ENCODE measurements at places on chromosomes 5 and 9.
A peak's percentile ranks its signal among the peaks of the same experiment; 100 is the strongest.

DNA sequence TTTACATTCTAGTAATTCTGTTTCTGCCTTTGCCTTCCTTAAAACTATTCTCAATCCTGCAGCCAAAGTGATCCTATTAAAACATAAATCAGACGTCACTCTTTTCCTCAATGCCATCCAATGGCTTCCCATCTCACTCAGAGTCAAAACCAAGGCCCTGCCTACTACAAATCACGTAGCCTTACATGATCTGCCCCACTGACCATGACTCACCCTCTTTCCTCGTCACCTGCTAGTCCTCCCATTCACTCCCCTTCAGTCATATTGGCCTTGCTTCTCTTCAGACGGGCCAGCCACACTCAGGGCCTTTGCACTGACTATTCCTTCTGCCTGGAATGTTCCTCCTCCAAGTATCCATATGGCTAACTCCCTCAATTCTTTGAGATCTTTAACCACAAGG is 39.0 kb upstream of the DMXL1 start:
- no peak for DNase-seq

DNA sequence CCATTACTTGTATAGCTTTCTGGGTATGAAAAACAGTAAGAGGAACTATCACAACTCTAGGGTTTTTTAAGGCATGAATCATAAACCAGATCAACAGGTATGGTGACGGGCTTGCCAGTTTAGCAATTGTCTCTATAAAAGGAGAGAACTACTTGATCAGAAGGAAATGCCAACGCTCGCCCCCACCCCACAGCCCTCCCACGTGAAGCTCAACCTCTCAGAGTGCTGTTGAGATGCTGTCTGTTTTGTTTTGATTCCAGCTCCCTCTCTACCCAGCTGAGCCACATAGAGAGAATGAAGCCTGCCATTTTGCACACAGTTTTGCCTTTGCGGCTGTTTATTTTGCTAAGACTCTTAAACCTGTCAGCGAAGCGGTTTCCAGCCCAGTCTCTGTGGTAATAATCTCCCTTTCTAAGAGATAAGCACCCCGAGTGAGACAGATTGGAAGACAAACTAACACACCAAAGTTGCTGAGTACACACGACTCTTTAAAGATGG is 257.9 kb upstream of the ANKRD55 start:
- no peak for DNase-seq

DNA sequence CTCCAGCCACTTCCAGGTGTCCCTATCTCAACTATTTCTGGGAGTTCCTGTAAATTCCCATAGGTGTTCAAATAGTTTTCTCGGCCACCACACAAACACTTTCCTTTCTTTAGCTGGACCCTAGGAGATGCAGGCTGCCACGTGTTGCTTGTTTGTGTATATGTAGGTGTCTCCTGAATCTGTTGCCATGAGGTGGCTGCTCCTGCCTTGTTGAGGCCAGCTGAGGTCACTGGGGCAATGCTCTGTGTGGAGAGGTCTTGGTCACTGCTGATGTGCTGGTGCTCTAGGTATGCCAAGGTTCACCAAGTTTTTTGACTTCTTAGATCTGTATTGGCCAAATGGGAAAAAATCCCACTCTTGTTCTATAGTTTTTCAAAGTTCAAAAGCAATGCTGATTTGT is 132.5 kb upstream of the CHD1 start:
- no peak for DNase-seq

DNA sequence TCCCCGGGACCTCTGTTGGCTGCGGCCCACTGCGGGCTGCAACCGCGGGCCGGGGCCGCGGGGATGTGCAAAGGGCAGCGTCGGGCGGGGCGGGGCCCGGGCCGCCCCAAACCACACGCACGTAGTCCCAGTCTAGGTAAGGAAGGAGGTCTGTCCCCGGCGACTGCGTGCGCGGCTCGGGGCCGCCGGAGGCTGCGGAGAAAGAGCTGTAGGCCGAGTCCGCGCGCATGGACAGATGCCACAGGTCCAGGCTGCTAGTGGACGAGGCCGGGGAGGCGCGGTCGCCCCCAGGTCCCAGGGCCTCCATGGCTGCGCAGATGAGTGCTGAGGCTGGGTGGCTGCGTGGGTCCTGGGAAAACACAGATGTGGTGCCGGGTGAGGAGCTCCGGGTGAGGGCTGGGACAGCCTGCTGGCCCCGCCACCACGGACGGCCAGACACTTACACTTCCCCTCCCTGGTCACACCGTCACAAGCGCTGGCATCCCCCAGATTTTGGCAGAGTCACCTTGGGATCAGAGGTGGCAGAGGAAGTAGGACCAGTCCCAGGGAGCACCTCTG is 4.5 kb downstream of the SHROOM1 start:
- no peak for DNase-seq

- no peak for DNase-seq
These were observed 214.1 kb upstream of the MEF2C start for GRCh38 chr5:89097103-89097502.

- DNase-seq = no peak
These were observed 576 bp downstream of the MAP1B start for GRCh38 chr5:72107901-72108201.

DNA sequence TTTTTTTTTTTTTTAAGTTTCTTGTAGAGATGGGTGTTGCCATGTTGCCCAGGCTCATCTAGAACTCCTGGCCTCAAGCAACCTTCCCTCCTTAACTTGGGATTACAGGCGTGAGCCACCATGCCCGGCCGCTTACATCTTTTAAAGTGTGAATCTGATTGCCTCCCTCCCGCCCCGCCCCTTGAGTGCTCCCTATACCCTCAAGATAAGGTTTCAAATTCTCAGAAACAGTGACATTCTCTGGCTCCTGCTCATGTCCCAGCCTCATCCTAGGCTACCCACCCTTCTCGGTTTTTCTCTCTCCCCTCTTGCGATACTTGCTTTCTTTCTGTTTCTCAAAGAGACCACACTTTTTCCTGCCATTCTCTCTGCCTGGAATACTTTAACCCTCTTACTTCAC is 12.4 kb downstream of the MORN5 start:
- DNase-seq = no peak

DNA sequence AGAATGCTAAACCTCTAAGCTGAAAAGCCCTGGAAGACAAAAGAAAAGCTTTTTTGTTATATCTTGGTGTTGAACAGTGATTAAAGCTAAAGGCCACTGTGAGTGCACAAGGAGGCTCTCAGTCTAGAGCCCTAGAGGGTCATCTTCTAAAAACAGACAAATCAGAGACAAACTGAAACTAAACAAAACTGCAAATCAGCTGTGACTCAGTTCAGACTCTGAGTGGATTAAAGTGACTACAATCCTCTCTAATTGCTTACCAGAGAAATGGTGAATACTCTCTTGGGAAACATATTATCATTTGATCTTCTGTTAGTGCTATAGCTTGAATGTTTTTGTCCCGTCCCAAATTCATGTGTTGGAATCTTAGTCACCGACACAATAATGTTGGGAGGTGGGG is 491.9 kb downstream of the CDH18 start:
- no peak for DNase-seq

- DNase-seq = peak; percentile 86
These were observed 185.8 kb downstream of the CDK5RAP2 start for GRCh38 chr9:120394058-120394669.

GRCh38 chr9:103078581-103078980 is 83.4 kb downstream of the CYLC2 start:
- DNase-seq = no peak

DNA sequence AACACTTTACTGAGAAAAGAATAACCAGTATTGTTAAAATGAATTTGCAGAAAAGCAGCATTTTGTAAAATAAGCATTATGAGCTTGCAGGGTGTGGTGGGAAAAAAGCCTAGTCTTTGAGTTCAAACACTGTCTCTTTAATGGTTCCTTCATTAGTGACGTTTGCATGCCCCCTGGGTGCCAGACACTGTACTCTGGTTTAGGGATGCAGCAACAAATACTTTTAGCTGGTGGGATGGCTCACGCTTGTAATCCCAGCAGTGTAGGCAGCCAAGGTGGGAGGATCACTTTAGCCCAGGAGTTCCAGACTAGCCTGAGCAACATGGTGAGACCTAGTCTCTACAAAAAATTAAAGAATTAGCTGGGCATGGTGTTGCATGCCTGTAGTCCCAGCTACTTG is 62.3 kb downstream of the MAST4 start:
- DNase-seq = no peak

DNA sequence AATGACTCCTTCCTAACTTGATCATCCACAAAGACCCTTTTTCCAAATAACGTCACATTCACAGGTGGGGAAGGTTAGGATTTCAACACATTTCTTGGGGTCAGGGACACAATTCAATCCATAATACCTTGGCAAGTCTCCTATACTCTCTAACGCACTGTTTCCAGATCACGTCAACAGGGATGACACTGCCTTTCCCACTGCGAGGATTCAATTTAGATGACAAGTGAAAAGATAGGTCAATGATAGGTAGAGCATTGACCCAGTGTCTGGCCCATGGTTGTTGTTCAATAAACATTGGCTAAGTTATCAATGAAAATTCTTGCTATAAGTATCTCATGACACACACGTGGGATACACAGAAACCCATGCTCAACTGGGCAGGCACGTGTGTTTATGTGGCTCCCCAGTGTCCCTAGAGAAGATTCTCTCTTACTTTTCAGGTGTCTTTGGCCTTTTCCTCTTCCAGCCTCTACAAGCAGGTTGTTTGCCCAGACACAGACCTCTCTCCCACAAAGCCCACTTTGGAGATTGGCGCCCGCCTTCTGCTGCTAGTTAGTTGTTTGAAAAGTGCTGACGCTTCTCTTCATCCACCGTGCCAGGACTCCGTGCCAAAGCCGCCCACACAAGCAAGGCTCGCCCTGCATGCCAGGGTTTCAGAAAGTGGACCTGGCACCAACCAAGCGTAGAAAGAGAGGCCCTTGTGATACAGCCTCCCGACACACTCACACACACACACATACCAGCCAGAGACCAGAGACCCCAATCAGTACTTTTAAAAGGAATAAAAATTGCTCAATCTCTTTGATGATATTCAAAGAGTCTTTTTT is 594.5 kb downstream of the BNC2 start:
- DNase-seq = no peak

- no peak for DNase-seq
These were observed 36.7 kb upstream of the KCNIP1 start for GRCh38 chr5:170466988-170467707.

- peak; percentile 39 for DNase-seq
These were observed 41.9 kb upstream of the AGXT2 start for GRCh38 chr5:35089334-35090314.

GRCh38 chr5:157689942-157690689 is 18.8 kb downstream of the C5orf52 start:
- no peak for DNase-seq

GRCh38 chr5:1431021-1431811 is 14.0 kb downstream of the SLC6A3 start:
- DNase-seq = no peak

- DNase-seq = no peak
These were observed 206.6 kb downstream of the SEMA5A start for GRCh38 chr5:9339206-9339818.

DNA sequence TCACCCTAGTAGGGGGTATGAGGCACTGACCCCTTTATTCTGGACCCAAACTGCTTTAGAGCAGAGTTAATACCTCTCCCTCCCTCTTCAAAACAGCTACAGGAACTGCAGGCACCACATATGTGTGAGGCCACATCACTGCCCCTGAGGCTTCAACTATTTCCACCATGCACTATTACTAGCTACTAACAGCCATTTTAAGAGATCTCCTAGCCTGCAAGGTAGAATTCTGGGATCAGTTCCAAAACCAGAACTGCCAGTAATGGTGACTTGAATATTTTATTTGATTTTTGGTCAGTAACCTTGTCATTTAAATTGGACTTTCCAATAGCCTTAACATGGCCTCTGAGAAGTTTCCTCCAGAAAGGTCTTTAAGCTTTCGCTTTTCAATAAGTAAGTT is 55.3 kb upstream of the FSD1L start:
- no peak for DNase-seq

GRCh38 chr5:137792303-137792702 is 38.1 kb upstream of the HNRNPA0 start:
- DNase-seq = no peak

DNA sequence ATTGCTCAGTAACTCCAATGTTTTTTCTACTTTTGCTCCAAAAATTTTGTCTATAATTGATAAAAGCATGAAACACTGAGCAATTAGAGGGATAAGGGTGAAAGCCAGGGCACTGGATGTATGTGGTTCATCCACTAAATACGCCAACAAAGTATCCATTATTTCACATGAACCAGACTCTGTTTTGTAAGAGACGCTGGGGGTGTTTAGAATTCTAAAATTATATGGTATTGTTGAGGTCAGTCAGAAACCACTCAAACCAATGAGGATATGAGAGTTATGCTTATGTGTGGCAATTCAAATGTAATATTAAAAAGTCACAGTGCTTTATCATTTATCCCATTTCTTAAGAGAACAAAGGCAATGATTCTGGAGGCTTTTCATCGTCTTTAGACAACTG is 220.2 kb downstream of the EFNA5 start:
- DNase-seq = no peak

DNA sequence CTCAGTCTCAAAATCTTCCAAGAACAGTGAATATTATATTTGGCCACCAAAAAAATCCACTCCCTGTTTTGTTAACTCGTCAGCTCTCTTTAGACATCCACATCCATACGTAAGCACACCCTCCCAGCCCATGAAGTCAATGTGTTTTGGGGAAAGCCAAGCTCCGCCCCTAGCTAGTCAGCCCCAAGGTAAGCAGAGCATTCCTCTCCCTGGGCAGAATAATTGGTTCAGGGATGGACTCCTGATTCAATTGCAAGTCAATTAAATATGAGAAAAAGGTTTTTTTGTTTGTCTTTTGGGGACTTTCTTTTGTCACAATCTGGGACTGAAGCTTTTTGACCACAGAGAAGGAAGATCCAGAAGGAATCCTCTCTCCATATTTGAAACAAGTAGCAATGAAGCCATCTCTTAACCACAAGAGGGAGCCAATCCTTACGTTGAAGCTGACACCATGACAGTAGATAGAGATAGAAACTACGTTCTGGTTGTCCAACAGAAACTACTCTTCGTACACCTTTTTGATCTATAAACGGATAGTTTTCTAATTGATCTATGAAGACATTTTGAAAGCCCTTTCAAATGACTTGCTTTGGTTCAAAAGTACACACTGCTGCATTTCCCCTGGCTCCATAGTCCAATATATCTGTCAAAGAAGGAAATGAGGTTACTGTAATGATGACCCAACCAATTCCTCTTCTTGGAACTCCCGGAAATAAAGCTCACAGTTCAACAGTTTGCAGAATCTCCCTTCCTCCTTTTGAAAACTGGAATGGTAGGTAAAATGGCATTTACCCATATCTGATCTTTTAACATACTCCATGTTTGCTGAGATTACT is 166.4 kb downstream of the TLE1 start:
- DNase-seq = peak; percentile 23

DNA sequence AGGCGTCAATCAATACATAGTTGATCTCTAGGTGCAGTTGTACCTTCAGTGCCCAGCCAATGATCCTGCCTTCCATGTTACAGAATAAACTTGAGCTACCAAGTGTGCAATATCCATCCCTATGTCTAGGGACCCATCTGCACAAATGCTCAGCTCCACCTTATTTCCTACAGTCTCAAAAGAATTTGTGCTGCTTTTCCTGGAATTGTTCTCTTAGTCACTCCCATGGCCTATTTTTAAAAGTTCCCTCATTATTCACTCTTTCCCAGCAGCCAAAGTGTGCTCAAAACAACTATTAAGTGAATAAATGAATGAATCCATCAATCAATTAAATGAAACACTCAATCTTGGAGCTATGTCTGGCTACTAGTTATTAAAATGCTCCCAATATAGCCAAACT is 14.7 kb downstream of the LIX1 start:
- no peak for DNase-seq

Measured in AG09319 (cell line).